ENCODE measurements at places on chromosomes 7 and 10.

GRCh38 chr7:99278180-99278579 is 5.5 kb downstream of the MYH16 start:
- no peak for DNase-seq

DNA sequence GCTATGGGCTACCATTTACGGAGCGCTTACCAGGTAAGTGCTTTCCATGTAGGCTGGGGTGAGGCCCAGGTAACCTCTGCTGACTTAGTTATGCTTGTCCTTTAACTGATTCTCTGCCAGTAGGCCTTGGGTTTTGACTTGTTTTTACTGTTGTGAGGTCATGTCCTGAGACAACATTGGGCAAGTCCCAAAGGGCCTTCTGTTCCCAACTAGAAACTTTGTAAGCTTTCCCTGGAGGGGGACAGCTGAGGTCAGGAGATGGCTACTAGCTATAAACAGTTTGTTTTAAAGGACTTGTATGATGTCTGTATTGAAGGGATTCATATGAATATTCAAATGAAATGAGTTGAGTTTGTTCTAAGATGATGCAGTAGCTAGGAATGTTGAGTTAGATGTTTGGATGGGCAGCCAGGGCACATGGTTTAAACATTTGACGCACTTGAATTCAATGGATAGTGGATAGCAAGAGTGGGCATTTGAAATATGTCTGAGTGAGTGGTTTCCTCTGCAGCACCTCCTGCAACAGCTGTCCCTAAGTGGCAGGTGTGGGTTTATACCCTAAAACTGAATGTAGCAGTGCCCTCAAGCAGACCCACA is 10.0 kb upstream of the SGPL1 start:
- DNase-seq = no peak

DNA sequence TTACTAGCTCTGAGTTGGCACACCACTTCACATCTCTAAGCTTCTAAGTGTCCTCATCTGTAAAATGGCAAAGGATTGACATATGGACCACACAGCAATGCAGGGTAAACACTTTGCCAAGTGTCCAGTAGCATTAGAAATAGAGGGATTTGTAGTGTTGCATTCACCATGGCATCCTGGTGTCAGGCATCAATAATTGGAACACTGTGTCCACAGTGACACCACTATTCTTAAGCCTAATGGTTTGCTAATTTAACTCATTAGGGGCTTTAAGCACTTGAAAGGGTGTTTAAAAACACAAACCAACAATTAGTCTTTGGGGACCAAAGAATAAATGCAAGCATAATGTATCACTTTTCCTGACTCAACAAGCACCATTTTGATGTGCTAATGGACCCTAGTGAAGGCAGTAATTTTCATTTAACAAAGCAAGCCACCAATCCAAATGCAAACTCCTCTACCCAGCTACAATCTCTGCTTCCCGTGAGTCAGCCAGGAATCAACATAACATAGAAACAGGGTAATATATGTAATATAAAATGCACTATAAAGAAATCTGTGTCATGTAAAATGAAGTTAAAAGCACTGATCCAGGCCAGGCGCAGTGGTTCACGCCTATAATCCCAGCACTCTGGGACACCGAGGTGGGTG is 75.9 kb downstream of the FAM204A start:
- peak; percentile 74 for DNase-seq

- DNase-seq = no peak
Measured at GRCh38 chr10:106534441-106534840, 630.1 kb downstream of the SORCS1 start.

GRCh38 chr10:68046642-68047041 is 28.4 kb downstream of the HERC4 start:
- no peak for DNase-seq
